ENCODE measurements at places on chromosomes 2 and 18.

- no peak for DNase-seq
Measured at GRCh38 chr2:165074323-165074722, 119.0 kb upstream of the SLC38A11 start.

- no peak for DNase-seq
Measured at GRCh38 chr2:30104307-30104706, 42.5 kb upstream of the YPEL5 start.

DNA sequence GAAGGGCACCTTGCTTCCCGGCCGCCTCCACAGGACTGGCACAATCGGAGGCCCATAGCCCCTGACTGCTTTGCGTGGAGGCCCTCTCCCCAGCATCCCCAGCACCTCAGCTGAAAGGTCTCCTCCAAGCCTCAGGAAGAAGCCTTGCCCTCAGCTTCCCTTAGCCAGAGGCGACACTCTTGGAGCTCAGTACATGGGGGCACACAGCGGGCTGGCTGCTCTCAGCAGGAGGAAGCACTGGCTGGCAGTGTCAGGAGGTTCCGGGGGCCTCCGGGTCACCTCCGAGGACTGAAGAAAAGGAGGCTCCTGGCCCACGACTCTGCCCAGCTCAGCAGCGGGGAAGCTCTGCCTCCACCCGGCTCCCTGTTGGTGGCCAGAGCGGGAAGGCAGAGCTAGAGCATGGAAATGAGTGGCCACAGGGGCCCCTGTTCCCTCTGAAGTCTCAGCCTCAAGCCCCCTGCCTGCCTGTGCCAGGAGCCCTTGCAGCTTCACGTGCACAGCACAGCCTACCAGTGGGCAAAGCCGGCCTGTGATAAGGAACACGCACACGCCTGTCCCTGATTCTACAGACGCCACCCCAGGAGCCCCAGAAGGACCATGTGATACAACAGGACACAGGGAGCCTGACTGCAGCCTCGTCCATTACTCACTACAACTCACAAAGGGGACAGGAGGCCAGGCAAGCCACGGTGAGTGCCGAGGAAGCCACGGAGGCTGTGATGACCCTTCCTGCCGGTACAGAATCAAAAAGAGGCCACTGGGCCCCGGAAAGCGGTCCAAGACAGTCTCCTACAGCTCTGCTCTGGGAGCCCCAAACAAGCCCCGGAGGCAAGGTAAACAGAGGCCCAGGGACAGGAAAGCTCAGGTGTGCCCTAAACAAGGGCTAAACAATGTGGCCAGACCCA, 15.5 kb downstream of the HDAC4 start:
- no peak for DNase-seq

DNA sequence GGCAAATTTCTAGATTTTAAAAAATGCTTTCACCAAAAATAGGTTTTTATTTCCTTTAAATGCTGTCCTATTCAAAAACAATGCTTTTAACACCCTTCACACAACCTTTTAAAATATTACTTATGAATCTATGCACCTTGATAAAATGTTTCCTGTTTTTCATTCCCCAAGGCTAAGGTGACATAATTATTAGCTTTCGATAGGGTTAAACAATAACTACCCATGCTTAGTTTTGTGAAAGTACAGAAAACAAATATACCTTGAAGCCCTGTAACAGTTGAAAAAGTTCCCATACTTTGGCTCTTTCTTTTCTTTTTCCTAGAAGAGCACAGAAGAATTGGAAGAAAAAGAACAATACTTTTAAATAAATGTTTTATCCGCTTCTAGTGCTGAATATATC, 54.9 kb upstream of the ITPRID2 start:
- DNase-seq, result no peak

- DNase-seq, result no peak
Measured at GRCh38 chr2:221477714-221478484, 94.2 kb downstream of the EPHA4 start.

DNA sequence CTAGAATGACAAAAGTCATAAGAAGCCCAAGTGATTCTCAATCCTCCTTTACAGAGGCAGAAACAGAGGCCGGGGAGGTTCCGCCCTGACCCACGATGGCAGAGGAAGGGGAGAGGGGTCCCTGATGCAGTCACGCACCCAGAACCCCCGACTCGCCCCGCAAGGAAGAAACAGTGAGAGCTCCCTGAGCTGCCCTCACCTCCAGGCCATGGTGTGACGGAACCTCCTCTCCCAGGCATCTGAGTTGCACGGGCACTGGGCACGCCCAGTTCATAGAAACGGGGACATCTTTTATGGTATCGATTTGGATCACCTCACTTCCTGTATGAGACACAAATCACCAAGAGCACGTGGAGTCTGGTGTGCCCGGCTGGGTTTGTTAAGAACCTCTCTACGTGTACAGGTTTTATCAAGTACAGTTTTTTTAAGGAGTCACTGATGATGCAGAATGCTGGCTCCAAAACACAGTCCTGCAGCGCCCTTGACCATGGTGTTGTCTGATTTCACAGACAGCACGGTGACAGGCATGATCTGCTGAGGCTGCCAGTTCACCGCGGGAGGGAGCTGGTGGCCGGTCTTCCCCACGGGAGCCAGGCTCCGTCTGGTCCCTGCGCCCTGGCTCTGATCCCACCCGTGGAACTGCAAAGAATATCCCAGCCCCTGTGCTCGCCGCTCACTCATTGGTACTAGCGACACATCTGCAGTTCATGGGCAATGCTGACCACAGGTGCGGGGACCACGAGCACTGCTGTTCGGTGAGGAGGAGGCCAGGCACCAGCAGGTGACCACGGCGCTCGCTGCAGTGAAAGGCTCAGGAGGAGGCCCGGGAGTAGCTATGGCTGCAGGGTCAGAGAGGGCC, 35.6 kb downstream of the PXDN start:
- no peak for DNase-seq
